GM12878 (cell line): ENCODE measurements at places on chromosomes 7 and 10.

DNA sequence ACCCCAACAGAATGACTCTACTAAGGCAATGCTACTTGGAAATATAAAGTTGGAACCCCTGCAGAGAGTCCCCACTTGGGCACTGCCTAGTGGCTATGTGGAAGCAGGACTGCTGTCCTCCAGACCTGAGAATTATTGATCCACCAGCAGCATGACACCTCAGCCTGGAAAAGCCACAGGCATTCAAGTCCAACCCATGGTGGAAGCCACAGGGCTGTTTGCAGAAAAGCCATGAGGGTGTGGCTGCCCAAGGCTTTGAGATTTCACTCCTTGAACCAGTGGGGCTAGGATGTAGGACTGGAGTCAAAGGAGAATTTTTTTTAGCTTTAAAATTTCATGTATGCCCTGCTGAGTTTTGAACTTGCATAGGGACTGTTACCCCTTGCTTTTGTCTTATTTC lies 13.6 kb upstream of the GHRHR start:
- DNase-seq, result no peak

- DNase-seq, result no peak
Measured at GRCh38 chr10:974785-975074, 13.5 kb upstream of the GTPBP4 start.

- DNase-seq, result no peak
Measured at GRCh38 chr7:1058821-1059199, 14.5 kb downstream of the GPR146 start.

DNA sequence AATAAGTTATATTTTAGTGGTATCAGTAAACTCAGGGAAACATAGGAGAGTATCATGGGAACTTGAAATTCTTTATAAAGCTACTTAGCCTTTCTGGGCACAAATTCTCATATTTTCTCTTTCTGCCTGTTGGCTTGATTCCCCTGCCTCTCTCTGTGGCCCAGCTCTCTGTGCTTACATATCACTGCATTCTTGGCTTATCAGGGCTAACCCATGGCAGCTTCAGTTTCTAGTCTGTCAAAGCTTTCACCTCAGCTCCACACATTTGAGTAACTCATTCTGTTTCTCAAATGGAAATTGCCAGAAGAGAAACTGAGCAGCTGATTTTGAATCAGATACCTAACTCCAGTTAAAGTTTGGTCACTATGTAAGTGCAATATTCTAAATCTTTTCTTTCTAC lies 713.1 kb downstream of the DNAJB9 start:
- no peak for DNase-seq

- no peak for DNase-seq
Measured at GRCh38 chr10:33186150-33186549, 148.3 kb downstream of the NRP1 start.

- no peak for DNase-seq
Measured at GRCh38 chr10:127702271-127702670, 34.7 kb upstream of the FOXI2 start.

GRCh38 chr7:122412883-122413282 lies 108.3 kb upstream of the FEZF1 start:
- no peak for DNase-seq

GRCh38 chr7:81383846-81384245 lies 386.0 kb downstream of the HGF start:
- no peak for DNase-seq

- no peak for DNase-seq
Measured at GRCh38 chr7:21746949-21747348, 198.8 kb downstream of the CDCA7L start.
